ENCODE measurements at places on chromosomes 16 and 17. TPM values are rescaled to one million over a fixed set of nuclear protein-coding genes. Genes with fewer than 3 reads are reported as not detected.

Gene NPIPA5
- total RNA-seq: 16.4 TPM

Gene CA5A
- not detected for total RNA-seq

Gene APRT
- 251 TPM for total RNA-seq

Gene NLK
- total RNA-seq: 8.3 TPM

Gene SOX15
- total RNA-seq: not detected

Gene ABCC3
- 26.1 TPM for total RNA-seq

Gene TEKT5
- not detected for total RNA-seq

Gene SOX8
- 5.4 TPM for total RNA-seq

Gene ZNF750
- total RNA-seq: not detected

Gene FA2H
- total RNA-seq: not detected

Gene ZNF771
- 11.9 TPM for total RNA-seq

Gene MPP2
- total RNA-seq: 10.3 TPM

Gene G6PC1
- total RNA-seq: not detected

Gene FLOT2
- 69.7 TPM for total RNA-seq

Gene TBC1D28
- not detected for total RNA-seq

Gene SOX9
- 36.3 TPM for total RNA-seq

Gene TMEM220
- total RNA-seq: 2.3 TPM

Gene CMTR2
- total RNA-seq: 12.6 TPM

Gene ZNF469
- 7.0 TPM for total RNA-seq

Gene USH1G
- total RNA-seq: not detected

Gene HEATR9
- not detected for total RNA-seq

Gene SPATA22
- not detected for total RNA-seq

Gene HNF1B
- not detected for total RNA-seq

Gene RAB11FIP4
- total RNA-seq: under 0.01 TPM

Gene GDPD3
- 1.8 TPM for total RNA-seq

Gene DRC3
- 0.65 TPM for total RNA-seq

Gene NTN3
- total RNA-seq: not detected

Gene ZPBP2
- not detected for total RNA-seq

Gene KLHL10
- not detected for total RNA-seq

Gene CCDC144A
- not detected for total RNA-seq

Gene HCRT
- total RNA-seq: not detected

Gene ANKRD40CL
- total RNA-seq: not detected

Gene GAS7
- total RNA-seq: 10.8 TPM

Gene PERCC1
- not detected for total RNA-seq

Gene CTRB2
- not detected for total RNA-seq

Gene EFCAB13
- total RNA-seq: 0.32 TPM

Gene NACA2
- not detected for total RNA-seq

Gene HBA1
- total RNA-seq: not detected

All from cardiac atrium fibroblast (primary cell).